ENCODE measurements at places on chromosomes 2 and 18.
A peak's percentile ranks its signal among the peaks of the same experiment; 100 is the strongest.

- no peak for DNase-seq
These were observed 6.3 kb downstream of the BOK start for GRCh38 chr2:241564596-241565410.

DNA sequence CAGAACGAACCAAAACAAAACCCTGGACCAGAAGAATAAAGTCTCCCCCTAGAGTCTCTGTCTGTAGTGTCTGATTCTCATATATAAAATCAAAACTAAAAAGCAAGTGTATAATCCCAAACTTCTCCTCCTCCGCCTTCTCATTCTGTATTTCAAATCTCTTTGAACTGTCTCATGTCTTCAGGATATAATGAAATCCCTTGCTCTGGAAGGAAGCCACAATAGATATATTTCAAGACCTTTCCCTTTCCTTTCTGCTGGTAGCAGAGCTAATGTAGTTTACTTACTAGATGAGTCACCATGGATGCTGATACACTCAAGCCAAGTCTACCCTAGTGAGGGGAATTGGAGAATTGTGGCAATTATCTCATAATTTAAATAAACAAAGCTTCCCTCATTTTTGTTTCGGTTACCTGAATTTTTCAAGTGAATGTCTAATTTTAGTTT lies 33.5 kb upstream of the CCDC93 start:
- no peak for DNase-seq

GRCh38 chr2:169069341-169069740 lies at the start of gene DHRS9:
DHRS9 (plus strand) TSS chr2:169069563; CDS start chr2:169081582, 12,019 bp downstream.
- DNase-seq: no peak

- no peak for DNase-seq
These were observed 86.5 kb upstream of the UGP2 start for GRCh38 chr2:63755216-63755615.

- no peak for DNase-seq
These were observed 57.7 kb downstream of the EMX1 start for GRCh38 chr2:72975017-72975416.

GRCh38 chr18:58105888-58106260 lies 61.8 kb downstream of the NEDD4L start:
- DNase-seq: no peak

DNA sequence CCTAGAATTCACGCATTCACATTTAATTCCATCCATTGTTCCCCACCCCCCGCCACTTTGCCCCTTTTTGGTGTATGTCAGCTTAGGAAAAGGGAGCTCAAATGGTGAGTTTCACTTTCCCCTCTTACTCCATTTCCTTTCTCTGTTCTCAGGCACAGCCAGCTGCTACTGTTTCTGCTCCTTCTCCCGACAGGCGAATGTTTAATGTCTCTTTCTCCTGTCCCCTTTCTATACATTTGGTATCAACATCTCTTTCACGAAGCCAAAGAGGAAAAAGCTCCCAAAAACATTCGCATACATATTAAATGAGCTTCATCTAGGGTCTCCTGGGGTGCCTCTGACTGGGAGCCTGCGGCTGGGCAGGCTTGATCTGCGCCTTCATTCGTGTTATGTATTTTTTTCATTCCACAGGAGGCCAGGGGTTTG lies 124.2 kb upstream of the SATB2 start:
- DNase-seq: peak; percentile 9

GRCh38 chr2:207727261-207727660 lies 15.8 kb downstream of the CCNYL1 start:
- DNase-seq: no peak

DNA sequence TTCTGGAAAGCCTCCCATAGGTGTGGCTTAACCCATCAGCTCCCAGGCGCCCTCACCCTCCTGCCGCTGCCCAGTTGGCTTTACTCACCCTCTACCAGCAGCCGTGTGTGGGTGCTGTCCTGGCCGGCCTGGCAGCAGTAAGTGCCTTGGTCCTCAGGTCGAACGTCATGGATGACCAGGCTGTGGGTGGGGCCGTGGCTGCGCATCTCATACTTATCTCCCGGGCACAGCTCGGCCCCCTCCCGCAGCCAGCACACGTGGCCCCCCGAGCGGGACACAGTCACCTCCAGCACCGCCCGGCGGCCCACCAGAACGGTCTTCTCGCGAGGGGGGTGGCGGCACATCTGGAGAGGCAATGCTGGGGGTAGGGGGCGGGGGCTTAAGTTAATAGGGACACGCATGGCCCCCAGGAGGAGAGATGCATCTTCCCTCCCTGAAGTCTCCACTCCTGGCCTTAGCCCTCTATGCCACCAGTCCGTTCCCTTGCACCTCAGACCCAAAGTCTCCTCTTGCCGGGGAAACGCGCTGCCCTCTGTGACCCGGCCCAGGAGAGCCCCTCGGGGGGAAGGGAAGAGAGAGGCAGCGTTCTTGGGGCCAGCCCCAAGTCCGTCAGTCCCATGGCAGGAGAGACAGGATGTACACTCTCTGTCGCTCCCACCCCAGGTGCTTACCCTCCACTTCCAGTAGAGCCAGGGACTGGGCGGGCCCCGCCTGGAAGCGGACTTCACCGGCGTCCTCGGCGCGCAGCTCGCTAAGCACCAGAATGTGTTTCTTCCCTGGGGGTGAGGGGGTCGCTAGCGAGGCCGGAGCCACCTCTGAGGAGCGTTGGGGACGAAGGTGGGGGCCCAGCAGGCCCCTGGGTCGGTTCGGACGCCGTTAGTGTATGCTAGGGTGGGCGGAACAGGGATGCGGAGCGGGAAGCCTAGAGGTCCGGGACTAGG lies 7.9 kb downstream of the TMEM198 start:
- peak; percentile 68 for DNase-seq

DNA sequence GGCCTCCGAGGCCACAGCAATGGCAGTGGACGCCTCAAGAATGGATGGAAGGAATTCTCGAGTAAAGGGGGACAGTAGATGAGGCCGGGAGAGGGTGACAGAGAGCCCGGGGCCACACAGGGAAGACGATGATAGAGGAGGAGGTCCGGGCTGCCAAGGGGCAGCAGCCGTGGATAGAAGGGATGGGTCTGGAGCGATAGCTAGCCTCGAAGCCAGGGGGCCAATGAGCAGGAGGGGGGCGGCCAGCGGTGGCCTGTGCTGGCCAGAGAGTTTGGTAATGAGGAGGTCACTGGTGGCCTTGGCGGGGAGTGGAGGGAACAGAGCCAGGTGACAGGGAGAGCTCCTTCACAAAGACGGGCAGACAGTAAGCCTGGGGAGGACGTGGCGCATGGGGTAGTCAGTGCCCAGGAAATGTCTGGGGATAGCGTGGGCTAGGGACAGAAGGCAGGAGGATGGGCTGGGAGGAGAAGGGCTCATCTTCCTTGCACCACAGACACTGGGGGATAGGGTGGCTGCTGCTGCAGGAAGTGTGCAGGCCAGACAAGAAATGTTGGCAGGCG lies 87.8 kb upstream of the ASB18 start:
- no peak for DNase-seq

- no peak for DNase-seq
These were observed 64.0 kb downstream of the NXPH2 start for GRCh38 chr2:138716183-138716582.

DNA sequence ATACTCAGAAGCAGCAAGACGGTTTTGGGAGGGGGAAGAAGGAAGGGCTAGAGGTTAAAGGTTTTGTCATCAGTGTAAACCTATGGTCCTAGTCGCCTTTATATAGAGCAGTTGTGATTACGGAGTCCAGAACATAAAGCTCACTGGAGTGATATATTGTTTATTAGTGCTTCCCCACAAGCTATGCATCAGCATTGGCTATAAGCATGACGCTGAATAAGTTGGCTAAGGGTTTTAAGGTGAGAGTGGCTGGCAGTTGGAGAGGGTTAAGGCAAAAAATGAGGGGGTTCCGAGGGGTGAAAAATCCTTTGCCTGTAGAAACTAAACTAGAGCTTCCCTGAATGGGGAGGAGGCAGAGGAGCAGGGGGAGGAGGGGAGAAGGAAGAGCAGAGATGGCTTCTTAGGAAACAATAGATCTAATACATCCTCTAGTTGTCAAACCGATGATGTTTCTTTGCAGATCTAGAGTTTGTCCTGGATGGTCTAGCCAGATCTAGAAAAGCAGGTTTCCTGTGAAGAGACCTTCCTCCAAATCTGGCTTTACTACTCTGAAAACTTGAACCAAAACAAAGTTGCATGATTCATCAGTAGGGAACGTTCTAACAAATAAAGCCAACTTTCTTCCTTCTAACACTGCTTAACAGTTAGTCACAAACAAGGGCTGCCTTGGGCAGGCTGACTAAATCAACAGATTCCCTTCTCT lies 2.5 kb downstream of the KLF7 start:
- DNase-seq: peak; percentile 43

- DNase-seq: no peak
These were observed 461.4 kb downstream of the RNF144A start for GRCh38 chr2:7378591-7378990.

GRCh38 chr2:47034973-47035609 lies 119.5 kb upstream of the MCFD2 start:
- no peak for DNase-seq

DNA sequence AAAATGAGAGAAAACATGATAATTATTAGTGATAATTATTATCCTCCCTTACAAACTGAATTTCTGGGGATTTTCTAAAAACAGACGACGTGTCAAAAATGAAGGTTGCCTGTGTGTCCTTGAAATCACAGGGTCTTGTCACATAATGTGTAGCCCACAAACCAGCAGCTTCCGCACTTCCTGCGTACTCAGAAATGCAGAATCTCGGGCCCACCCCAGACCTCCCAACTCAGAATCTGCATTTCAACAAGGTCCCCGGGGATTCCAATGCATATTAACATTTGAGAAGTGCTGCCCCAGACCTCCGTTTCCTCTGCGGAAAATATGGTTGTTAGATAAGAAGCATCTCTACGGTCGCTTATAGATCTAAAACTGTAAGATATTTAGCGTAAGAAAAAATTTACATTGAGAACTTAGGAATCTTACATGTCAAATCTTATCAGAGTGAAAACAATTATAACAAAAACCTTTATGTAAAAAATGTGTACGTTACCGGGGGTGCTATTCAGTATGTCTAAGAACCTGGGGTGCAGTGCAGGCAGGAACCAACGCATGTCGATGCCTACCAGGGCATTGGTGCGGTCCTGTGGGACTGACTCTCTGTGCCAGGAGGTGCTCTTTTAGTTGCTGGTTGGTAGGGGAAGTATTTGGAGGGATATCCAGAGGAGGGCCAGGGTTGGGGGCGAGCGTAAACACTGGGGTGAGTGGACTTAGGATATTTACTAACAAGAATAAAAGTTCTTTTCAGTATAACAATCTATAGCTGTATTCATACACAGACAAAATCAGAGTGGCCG lies 15.2 kb downstream of the CDKL4 start:
- DNase-seq: no peak

DNA sequence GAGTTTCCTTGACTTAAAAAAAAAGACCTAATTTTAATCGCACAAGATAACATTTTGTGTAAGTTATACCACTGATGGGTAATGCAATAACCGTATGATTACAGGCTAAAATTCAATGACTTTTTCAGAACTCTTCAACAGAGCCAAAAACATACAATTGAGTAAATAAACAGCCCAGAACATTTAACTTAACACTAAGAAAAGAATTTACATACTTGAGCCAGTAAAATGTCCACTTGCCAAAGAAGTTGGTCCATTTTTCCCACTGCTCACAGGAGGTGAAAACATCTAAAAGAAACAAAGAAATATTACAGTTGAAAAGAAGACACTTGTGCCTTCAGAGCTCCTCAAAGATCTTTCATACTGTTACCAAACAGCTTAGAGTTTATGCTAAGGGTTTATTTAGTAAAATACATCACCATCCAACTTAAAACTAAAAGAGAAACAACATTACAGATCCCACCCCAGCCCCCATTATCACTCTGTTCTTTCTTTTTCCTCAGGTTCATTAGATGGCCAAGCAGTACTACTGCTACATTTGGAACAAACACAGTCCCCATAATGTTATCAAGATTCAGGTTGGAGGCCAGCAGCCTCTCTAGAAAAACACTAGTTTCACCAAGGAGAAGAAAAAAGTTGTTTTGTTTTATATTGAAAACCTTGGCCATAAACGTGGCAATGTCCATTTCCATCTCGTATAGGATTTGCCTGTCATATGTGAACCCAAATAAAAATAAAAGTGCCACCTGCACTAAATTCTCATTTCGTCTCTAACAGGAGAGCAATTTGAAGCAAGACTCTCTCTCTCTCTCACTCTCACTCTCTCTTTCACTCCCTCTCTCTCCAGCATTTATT lies 2.7 kb downstream of the TCF4 start:
- no peak for DNase-seq

DNA sequence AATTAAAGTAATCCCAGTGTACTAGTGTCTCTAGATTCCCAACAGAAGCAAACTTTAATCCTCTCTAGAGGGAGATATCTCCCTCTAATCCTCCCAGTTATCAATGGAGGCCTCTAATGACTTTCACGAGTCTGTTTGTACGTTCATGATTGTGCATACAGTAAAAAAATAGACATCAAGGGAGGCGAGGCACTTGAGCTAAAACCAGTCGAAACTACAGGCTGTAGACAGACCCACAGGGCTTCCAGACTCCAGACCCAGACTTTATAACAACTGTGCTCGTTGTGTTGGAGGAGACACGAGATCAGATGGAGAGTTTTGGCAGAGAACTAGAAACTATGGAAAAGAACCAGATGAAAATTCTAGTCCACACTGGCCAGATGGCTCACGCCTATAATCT lies 7.0 kb downstream of the DGKD start:
- no peak for DNase-seq

DNA sequence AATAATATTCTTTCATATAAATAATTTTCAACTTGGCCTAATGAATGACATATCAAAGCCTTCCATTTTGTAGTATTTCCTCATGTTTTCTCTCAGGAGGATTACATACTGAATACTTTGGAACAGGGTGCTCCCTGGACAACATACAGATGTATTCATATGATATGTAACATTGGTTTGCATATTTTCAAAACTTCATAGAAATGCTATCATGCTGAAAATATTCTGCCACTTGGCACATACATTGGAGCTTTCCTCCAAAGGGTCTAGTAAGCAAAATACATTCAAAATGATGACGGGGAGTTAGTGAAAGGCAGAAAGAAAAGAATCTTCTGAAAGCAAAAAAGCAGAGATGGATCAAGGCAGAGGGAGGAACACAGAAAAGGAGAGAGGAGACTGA lies 38.1 kb upstream of the RTN4 start:
- DNase-seq: no peak

GRCh38 chr2:96103187-96103601 lies 13.2 kb downstream of the ADRA2B start:
- DNase-seq: no peak

- DNase-seq: no peak
These were observed 185.0 kb upstream of the STK17B start for GRCh38 chr2:196356332-196356731.

GRCh38 chr2:82342356-82342755 lies 2037.8 kb upstream of the LRRTM1 start:
- no peak for DNase-seq

All from hepatic stellate cell (primary cell).